ENCODE measurements at places on chromosomes 2 and 18.

DNA sequence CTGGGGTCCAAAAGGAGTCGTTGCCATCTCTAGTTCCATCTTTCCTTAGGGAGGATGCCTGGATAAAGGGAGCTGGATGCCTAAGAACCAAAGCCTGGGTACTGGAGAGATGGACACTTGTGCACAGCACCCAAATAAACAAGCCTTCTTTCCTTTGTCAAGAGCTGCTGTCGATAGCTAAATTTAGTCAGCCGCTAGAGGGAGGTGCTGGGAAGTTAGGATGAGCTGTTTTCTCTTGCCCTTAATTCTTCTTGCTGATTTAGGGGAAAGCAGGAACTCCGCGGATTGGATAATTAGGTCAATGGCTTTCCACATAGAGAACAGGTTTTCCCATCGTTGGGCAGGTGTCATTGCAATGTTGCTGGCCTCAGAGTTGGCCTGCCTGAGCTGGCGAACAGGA lies 30.9 kb upstream of the SERPINB12 start:
- no peak for DNase-seq

GRCh38 chr2:118902266-118903028 lies 39.5 kb upstream of the MARCO start:
- DNase-seq = no peak

DNA sequence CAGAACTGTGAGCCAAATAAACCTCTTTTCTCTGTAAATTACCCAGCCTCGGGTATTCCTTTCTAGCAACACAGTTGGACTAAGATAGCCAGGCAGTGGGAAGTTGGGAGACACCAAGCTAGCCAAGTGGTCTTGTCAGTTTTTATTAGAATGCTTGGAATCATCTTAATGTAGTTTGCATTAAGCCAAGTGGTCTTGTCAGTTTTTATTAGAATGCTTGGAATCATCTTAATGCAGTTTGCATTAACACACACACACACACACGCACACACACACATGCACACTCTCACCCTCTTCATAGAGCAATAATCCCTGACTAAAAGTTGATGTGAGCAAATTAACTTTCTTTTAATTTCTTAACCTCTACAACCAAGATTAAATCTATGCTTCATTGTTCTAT lies 151.5 kb downstream of the VAPA start:
- DNase-seq = no peak

DNA sequence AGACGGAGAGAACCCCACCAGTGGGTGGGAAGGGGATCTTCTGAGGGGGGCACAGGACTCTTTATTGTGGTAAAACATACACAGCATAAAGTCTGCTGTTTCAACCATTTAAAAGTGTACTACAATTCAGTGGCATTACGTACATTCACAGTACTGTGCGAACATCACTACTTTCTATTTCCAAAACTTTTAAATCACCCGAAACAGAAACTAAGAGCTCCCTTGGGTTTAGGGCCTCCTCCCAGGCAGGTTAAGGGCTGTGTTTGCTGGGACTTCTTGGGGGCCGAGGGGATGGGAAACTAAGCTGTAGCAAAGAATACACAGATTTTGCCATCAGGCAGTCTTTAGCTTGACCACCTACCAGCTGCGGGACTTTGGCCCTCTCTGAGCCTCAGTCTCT lies 242.0 kb downstream of the HAUS1 start:
- DNase-seq = no peak

DNA sequence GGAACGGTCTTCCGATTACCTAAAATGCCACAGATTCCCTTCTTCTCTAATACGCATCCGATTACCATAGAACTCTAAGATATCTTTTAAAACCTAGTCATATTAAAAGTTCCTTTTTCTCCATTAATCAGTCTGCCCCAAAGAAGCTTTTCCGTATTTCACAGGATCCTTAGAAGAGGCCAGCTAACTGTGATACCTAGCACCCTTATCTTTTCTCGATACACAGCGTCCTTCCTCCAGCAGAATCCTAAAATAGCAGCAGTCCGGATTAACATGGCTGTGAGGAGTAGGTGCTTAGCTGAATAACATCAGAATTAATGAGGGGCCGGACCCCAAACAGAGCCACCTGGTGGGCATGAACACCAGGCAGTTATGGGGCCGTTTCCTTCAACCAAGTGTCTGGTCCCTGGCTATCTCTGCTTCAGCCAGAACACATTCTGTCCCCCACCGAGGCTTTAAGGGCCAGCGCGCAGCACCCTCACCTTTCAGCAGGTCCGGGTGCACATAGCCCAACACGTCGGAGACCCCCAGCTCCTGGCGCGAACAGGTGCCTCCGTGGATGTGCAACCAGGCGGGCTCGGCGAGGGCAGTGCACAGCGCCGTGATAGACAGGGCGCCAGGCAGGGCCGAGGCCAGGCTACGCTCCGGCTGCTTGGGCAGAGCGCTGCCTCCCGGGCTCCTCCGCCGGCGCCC lies 995 bp downstream of the TMEM127 start:
- DNase-seq = peak; percentile 48

DNA sequence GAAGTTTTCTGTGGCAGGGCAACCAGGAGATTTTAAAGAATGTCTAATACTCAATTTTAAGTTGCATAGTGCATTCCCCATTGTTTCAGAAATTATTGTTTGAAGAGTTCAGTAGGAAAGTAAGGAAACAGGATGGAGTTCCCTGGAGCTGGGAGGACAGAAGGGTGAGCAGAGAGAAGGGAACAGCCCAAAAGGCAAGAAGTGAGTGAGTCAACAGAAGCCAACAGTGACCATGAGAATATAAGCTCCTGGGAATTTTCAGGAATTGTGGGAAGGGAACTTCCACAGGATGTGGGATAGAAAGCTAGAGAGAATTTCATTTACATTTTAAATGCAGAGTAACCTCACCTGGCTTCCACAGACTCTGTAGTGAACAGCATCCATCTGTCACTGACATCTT lies 268.1 kb upstream of the ATP5MC3 start:
- DNase-seq = no peak

DNA sequence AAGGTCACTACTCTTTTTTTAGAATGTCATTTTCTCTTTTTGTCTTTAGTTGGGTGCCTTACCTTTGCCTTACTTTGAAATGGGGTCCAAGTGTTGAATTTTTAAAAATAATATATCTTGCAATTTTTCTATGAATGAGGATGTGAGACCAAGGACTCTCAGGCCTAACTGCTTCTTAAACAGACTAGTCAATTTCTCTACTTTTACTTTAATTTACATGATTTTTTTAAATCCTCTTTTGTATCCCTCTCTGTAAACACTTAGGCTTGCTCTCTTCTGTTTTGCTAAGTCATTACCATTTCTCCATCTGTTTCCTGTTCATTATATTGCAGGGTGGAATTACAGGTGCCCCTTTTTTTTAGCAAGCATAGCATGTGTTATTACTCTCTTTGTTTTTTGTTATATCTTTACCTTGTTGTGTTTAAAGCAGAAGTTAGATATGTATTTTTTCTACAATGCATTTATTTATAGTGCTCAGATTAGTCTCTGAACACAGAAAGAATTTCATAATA lies 261.8 kb downstream of the SPAG16 start:
- no peak for DNase-seq

DNA sequence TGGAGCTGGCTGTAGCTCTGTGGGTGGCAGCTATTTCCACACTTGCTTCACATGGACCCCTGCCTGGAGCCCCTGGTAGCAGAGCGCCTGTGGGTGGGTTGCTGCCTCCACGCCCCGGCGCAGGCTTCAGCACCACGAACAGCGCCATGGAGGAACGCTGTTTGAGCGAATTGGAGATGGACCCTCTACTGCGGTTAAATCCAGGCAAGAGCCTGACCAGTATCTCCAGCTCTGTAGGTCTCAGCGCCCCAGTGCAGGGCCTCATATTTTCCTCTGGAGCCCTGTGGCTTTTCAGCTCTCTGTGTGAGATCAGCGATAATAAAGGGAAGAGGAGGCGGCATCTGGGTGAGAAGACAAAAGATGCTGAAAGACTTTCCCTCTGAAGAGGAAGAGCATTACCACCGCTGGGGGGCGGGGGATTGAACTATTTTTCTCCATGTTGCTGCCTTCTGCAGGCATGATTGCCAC lies 12.0 kb downstream of the ONECUT2 start:
- DNase-seq = no peak

- DNase-seq = no peak
Observed at GRCh38 chr2:226973816-226974215, 138.0 kb downstream of the RHBDD1 start.

DNA sequence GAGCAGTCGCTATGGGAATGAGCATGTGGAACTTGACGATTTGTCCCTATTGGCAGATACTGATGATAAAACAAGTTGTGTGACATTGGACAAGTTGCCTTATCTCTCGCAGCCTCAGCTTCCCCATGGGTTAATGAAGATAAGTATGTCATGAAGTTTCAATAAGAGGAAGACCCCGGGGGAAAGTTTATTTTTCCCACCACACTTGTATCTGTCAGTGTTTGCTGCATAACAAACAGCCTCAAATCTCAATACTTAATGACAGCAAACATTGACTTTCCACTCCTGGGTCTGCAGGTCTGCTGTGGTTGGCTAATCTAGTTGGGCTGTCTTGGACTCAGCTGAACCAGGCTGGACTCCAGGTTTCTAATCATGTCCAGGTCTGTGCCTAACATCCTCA lies 45.8 kb downstream of the INPP5D start:
- no peak for DNase-seq

GRCh38 chr2:138476940-138477339 lies 24.6 kb upstream of the SPOPL start:
- no peak for DNase-seq

GRCh38 chr2:227267410-227268115 lies 57.5 kb upstream of the MFF start:
- DNase-seq = no peak

DNA sequence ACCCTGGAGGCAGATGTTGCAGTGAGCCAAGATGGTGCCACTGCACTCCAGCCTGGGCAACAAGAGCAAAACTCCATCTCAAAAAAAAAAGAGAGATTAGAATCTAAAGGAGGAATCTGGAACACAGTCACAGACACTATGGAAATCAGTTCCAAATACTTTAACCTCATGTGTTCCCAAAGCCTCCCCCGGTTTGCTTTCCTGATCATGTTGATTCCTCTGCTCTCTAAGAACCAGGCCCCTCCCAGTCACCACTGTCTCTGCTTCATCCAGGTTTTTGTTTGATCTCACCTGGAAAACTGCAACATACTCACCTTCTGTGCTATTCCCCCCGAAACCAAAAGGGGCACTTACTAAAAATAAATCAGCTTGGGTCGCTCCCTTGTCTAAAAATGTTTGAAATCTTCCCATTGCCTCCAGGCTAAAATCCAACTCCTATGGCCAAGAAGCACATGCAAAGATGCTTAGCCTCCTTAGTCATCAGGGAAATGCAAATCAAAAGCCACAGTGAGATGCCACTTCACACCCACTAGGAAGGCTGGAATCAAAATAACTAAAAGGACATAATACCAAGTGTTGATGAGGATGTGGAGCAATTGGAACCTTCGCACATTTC lies 6.2 kb upstream of the NEU2 start:
- DNase-seq = no peak

DNA sequence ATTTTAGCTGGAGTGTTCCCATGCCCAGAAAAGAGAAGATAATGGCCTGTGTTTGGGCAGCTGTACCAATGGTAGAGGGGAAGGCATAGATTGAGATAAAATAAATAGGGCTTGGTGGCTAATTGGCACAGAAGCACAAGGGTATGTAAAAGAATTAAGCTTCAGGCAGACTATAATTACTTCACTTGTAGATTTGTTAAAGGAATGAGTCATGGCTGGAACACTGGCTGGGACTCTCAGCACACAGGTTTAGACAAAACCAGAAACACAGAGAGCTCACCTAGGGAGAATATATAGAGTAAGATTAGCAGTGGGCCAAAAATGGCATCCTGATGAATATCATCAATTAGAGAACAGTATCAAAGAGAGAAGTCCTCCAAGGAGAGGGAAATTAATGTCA lies 198.3 kb upstream of the FIGN start:
- DNase-seq = no peak

- no peak for DNase-seq
Observed at GRCh38 chr18:39843546-39843945, 2111.5 kb upstream of the PIK3C3 start.

DNA sequence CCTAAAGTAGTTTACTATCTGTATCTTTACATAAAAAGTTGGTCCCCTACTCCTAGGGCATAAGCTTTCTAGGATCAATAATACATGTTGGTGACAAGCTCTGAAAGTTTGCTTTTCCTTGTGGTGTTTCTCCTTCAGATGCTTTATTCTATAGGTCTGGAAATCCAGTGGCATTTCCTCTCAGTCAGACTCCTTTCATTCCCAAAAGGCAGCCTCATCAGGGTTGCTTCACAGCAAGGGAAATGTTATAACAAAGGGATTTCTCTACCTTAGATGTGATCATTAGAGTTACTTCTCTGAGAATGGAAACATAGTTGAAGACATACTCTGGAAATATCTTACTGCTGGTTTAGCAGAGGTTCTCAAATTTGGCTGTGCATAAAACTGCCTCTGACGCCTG lies 1072.4 kb upstream of the ZEB2 start:
- no peak for DNase-seq
